ENCODE measurements at places on chromosomes 16 and 17.

- DNase-seq, result no peak
These were observed 6.8 kb downstream of the MYO1D start for GRCh38 chr17:32870027-32870670.

DNA sequence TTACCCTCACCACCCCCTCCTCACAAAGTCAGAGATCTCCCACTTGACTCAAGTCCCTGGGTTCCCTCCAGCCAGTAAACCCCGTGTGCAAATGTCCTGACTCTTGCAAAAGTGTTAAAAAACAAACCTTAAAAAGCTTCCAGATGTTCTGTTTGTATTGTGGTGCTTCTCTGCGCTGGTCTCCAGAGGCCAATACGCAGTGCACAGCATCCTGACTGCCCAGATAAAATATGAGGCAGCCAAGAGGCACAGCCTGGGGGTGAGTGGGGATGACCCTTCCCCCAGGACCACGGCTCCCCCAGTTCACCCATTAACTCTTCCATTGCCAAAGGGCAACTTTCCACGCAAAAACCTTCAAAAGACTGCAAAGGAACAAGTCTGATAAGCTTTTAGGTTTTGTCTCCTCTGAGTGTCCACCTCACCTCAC lies 291.8 kb downstream of the SOX9 start:
- no peak for DNase-seq

DNA sequence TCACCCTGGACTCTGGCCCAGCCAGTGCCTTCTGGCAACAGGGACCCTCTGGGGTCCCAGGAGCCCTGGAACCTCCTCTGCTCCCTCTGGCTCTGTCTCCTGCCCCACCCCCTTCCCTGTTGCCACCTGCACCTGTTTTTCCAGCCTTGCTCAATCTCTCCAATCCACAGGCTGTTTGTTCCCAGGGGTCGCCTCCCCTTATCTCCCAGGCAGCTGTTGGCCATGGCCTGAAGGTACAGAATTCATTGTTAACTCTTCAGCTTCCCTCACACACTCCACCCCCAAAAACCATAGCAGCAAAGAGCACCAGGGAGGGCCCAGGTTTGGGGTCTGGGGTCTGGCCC lies 39.3 kb upstream of the TOB1 start:
- DNase-seq, result no peak

DNA sequence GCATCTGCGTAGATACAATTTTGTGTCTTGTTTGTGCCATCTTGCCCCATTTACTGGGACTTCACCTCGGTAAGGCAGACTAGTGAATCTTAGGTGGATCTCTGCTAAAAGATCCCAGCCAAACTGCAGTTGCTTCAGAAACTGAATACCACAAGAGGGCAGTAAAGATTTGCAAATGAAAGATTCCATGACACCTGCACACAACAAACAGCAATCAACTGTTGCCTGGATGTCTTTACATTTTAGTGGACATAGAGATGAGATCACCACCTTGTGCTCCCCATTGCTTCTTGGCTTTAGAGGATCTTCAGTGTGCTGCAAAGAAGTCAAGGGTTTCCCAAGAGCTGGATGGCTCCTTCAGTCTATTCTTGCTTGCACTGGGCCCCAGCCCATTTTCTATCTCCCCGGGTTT lies 119.2 kb upstream of the CACNG5 start:
- DNase-seq, result peak; percentile 69

- peak; percentile 59 for DNase-seq
These were observed at the start of gene SEPTIN1 for GRCh38 chr16:30382111-30382881. TSS of gene SEPTIN1 (minus strand) at chr16:30382561. CDS start at chr16:30382542, 19 bp downstream.

DNA sequence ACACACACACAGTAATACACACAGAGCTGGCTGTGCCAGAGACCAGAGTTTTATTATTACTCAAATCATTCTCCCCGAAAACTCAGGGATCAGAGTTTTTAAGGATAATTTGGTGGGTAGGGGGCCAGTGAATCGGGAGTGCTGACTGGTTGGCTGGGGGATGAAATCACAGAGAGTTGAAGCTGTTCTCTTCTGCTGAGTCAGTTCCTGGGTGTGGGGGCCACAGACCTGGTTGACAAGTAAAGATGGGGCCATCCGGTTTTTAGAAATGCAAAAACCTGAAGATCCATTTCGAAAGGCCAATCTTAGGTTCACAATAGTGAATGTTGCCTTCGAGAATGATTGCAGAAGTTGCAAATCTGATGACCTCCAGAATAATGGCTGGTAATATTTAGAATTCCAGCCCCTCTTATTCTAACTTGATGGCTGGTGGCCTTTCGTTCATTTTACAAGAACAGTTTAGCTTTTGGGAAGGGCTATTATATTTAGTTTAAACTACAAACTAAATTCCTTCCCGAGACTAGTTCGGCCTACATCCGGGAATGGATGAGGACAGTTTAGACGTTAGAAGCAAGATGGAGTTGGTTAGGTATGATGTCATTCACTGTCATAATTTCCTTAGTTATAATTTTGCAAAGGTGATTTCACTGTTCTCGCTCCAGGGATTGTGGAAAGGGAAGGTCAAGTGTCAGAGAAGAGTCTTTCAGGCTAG lies 123.2 kb downstream of the KCNJ18 start:
- no peak for DNase-seq

DNA sequence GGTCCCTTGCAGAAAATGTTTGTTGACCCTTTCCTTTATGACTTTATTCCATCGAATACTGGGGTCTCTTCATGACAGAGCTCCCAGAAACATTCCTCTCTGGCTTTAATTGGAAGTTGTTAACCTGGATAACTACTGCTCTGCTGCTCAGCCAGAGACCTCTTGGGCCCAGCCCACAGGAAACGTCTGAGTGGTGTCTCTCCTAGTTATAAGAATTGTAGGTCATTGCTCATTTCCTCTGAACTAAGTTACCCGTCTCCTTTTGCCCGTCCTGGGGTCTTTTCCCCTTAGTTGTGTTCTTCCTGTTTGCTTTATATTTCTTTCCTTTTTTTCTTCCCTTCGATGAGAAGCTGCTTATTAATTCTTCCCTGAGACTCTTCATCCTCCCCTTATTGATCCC lies 9.0 kb downstream of the MAP2K6 start:
- no peak for DNase-seq

DNA sequence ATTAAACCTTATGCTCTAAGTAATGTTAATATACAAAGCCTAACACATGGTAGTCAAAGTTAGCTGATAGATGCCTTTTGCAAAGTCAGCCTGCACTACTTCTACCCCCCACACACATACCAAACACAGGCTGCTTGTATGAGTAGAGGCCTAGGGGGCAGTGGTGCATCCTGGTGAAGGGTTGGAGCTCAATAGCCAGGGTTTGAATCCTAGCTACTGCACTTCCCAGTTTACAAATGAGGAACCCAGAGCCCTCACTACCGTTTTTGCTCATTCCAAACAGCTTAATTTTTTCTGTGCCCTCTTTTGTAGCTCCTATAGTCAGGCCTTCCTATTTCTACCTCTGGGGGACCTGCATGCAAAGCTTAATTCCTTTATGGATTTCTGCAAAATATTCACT lies 18.9 kb upstream of the HYDIN start:
- DNase-seq, result no peak

DNA sequence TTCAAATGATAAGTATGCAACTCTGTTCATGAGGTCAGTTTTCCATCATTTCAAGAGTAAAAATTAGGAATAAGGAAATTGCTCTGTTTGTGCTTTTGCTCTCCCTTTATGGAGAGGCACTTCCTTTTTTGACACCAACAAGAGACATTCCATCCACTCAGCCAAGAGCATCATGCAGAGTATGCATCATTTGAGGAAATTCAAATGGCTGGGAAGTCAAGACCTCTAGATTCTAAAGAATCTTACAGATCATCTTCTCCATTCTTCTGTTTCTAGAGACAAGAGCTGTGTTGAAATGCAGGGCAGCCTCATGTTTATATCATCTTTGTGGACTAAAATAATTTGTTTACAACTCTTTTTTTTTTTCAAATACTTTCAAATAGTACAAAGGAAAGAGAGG lies 669.4 kb downstream of the CDH11 start:
- no peak for DNase-seq

DNA sequence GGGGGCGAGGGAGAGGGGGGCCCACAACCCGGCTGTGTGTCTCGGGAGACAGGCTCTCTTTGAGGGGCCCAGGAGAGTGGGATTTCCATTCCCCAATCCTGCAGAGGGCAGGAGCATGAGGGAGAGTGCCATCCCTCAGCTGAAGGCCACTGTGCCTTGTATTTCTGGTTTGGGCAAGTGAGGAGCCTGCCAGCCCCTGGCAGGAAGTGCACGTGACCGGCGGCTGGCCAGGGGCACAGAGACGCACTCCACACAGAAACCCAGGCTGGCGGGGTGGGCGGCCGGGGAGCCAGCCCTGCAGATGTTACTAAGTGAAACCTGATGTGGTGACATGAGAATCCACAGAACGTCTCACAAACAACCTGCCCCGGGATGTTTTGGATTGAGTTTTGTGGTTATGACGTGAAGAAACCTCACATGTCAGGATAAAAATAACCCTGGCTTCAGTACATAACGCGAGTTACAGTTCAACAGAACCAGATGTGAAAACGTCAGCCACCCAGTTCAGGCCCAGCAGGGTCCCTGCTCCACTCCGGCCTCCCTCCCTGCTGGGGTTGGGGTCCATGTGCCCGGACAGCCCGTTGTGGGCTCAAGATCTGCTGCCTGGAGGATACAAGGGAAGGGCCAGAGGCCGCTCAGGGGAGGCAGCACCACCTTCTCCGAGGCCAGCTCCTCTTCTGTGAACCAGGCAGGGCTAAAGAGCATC lies 51.7 kb upstream of the MTSS2 start:
- peak; percentile 62 for DNase-seq

- DNase-seq, result no peak
These were observed 34.8 kb downstream of the COTL1 start for GRCh38 chr16:84582958-84583516.

GRCh38 chr16:60199150-60199549 lies 1465.0 kb upstream of the GOT2 start:
- no peak for DNase-seq

GRCh38 chr17:34423978-34424813 lies 61.2 kb upstream of the CCL1 start:
- no peak for DNase-seq

DNA sequence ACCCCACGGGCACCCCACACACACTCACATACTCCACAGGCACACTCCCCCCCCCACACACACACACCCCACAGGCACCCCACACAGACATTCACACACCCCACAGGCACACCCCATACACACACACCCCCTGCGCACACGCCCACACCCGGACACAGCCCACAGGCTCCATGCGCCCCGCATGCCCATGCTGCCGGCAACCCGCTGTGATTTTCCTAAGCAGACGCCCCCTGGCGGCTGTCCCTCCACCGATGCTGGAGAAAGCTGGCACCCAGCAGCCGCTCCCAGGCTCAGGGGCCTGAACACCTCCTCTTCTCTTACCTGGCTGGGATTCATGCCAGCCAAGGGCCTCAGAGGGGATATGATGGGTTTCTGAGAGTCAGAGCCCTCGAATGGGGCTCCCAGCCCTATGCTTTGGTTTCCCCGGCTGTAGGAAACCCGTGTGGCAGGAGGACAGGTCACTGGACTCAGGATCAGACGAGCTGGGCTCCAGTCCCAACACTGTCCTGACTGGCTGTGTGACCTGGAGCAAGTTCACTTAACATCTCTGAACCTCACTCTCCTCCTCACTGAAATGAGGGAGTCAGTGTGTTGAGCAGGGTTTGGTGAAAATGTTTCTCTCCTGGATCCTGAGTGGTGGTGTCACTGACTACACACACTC lies 19.6 kb upstream of the TNFRSF13B start:
- DNase-seq, result peak; percentile 84

DNA sequence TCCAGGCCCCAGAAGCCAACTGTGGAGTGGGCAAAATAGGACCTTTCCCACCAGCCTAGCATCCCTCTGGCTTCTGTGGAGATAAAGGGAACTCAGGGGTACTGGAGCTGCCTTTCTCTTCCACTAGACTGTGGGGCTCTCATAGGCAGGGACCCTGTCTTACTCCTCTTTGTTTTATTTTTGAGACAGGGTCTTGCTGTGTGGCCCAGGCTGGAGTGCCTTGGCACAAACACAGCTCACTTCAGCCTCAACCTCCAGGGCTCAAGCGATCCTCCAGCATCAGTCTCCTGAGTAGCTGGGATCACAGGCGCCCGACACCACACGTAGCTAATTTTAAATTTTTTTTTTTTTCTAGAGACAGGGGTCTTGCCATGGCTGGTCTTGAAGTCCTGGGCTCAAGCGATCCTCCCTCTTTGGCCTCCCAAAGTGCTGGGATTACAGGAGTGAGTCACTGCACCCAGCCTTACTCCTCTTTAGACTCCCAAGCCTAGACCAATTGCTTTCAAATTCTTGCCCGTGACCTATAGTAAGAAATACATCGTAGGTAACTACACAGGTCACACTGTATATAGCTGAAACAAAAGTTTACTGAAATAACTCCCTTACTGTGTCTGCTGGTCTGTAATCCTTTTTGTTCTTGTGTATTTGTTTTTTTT lies 2.6 kb downstream of the RAI1 start:
- no peak for DNase-seq

DNA sequence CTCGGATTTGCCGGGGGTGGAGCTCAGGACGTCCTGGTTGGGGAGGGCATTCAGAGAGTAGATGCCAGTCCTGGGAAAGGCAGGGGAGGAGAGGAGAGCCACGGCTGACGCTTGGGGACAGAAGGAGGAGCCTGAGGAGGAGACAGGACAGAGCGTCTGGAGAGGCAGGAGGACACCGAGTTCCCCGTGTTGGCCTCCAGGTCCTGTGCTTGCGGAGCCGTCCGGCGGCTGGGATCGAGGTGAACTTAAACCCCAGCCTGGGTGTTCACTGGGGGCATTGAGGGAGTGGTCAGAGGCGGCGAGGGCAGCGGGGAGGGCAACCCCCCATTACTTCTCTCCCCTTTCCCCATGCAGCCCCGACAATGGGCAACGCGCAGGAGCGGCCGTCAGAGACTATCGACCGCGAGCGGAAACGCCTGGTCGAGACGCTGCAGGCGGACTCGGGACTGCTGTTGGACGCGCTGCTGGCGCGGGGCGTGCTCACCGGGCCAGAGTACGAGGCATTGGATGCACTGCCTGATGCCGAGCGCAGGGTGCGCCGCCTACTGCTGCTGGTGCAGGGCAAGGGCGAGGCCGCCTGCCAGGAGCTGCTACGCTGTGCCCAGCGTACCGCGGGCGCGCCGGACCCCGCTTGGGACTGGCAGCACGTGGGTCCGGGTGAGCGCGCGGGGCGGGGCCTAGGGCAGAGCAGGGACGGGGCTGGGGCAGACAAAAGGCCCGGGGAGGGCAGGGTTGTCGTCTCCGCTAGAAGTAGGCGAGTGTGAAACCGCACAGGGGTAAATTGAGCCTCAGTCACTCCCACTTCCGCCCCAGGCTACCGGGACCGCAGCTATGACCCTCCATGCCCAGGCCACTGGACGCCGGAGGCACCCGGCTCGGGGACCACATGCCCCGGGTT lies 3.7 kb downstream of the NOL3 start:
- DNase-seq, result peak; percentile 63

DNA sequence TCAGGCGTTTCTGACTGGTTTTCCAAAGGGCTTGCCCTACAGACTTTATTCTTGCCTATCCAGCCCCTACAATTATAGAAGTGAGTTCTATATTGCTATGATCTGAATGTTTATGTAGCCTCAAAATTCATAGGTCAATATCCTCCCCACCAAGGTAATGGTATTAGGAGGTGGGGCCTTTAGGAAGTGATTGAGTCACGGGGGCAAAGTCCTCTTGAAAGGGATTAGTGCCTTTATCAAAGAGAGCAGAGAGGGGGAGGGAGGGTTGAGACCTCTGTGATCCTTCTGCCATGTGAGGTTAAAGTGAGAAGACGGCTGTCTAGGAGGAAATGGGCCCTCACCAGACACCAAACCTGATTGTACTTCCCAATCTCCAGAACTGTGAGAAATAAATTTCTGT lies 931 bp upstream of the CPHXL start:
- DNase-seq, result no peak

Data from germinal center (tissue), 1 donor.